ENCODE measurements at places on chromosomes 11 and 22.

GRCh38 chr11:104151404-104152204, 12.3 kb downstream of the PDGFD start:
- DNase-seq: no peak

DNA sequence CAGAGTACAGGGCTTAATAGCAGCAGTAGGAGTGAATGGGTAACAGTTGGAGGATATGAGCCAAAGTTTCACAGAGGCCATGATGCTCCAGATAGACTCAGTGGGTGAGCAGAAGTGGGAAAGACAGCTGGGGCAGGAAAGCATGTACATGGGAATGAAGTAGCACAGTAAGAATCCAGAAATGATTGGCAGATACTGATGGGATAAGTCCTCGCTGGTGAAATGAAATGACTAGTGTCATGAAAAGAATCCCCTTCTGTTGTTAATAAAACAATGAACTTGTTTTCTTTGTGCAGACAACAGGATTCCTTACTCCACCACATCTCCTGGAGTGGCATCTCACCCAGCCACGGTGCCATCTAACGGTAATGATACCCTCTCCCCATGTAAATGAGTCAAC, 17.4 kb upstream of the PANX1 start:
- no peak for DNase-seq

DNA sequence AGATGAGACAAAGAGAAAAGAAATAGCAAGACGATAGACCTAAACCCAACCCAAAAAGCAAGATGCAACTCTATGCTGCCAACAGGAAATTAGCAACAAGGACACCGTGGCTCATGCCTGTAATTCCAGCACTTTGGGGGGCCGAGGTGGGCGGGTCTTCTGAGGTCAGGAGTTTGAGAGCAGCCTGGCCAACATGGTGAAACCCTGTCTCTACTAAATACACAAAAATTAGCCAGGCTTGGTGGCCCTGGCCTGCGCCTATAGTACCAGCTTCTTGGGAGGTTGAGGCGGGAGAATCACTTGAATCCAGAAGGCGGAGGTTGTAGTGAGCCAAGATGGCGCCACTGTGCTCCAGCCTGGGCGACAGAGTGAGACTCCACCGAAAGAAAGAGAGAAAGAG, 24.3 kb upstream of the IL10RA start:
- no peak for DNase-seq

GRCh38 chr11:94933223-94934130, 39.9 kb downstream of the CWC15 start:
- DNase-seq: no peak

DNA sequence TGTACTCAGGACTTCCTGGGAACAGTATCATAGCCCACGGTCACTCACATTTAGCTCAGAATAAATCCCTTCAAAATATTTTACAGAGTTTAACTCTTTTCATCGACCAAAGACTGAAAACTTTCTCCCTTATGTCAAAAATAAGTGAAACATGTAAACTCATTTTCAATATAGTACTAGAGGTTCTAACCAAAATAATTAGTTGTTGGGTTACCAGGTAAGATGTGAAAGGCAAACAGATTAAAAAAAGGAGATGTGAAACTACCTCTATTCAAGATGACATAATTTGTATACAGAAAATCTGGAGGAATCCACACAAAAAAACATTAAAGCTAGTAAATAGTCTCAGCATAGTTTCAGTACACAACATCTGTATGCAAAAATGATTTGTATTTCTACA, 20.3 kb downstream of the XKR3 start:
- no peak for DNase-seq

GRCh38 chr11:17813391-17814059, 78.9 kb downstream of the KCNC1 start:
- no peak for DNase-seq

DNA sequence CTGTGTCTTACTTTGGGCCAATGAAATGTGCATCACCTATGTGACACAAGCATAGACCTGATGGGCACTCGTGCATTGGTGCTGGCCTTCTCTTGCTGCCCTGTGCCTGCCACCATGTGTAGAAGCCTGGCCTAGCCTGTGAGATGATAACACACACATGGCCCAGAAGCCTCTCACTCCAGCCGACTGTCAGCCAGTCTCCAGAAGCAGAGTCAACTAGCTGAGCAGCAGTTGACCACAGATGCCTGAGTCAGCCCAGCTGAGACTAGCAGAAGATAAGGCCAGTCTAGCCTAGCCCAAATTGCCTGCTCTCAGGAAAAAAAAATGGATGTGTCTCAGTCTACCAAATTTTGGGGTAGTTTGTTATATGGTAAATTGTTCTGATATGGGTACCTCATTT, 46.2 kb downstream of the CSNK2A3 start:
- DNase-seq: no peak

GRCh38 chr22:40436505-40437431, 66.4 kb downstream of the SGSM3 start:
- no peak for DNase-seq

GRCh38 chr11:87484566-87484965, 446.8 kb downstream of the TMEM135 start:
- no peak for DNase-seq

- no peak for DNase-seq
These were observed 6.7 kb upstream of the SORL1-AS1 start for GRCh38 chr11:121459413-121460017.

GRCh38 chr11:13366266-13367026, 88.9 kb downstream of the BMAL1 start:
- DNase-seq: no peak

DNA sequence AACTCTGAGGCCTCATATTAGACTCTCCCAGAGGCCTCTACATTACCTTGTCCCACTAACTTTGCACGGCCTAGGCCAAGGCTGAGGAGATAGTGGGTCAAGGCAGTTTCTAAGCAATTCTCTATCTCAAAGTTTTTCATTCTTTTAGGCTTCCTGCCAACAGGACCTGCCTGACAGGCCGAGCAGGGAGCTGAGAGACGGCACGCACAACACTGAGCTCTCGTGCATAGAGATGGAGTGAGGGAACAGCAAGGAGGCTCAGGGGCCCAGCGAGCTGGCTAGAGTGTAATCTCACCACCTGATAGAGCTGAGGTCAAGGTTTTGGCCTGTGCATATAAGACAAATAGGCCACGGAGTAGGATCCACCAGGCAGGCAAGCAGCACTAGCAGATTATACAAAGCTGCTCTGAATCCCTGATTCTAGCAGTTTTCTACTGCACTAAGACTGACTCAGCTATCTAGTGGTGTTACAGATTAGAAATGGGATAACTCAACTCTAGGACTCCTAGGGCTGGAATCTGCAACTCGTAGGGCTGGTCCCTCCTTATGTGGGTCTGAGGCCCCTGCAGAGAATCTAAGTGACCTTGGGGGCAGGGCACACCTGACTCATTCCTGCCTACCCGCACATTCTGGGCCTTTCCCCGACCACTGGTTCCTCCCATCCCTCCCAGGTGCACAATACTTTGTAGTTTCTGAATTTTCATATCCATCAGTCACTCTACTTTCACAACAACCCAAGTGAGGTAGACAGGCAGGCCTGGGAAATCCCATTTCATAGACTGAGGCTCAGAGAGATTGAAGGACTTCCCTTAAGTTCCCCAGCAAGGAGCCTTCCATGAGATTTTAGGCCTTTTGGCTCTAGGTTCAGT, 1.7 kb downstream of the CYB5R2 start:
- DNase-seq: no peak

- DNase-seq: no peak
These were observed 1156.8 kb downstream of the LRRC4C start for GRCh38 chr11:40302669-40303068.

- DNase-seq: no peak
These were observed 11.3 kb downstream of the PCSK7 start for GRCh38 chr11:117220568-117220967.

DNA sequence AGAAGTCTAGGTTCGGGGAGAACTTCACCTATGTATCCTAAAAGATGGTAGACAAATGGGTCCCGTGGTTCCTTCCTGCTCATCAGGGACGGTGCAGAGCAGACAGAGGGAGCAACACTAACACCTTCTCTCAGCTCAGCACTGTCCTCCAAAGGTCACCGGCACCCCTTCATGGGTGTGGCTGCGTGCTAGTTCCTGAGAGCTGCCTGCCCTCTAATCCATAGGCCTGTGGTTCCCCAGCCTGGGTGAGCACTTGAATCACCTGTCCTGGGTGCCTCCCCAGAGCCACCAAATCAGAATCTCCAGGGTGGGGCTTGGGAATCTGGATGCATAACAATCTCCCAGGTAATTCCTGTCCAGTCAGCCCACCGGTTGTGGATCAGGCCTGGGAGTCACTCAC, 113.9 kb upstream of the TMEM45B start:
- no peak for DNase-seq

Measured in esophagus squamous epithelium (tissue), 5 donors.